HepG2 (cell line): ENCODE measurements at places on chromosomes 5 and 9. TPM values are rescaled to one million over a fixed set of nuclear protein-coding genes. Genes with fewer than 3 reads are reported as not detected.

FRRS1L gene
- total RNA-seq, result 0.02 TPM in 1 of 2 replicates, not detected in the other

PCA3 gene
- total RNA-seq, result not detected in 2 replicates

NIPAL4 gene
- total RNA-seq, result not detected in 2 replicates

FBP1 gene
- 0.28 and 0.29 TPM in 2 replicates for total RNA-seq

FOXD4L6 gene
- total RNA-seq, result 0.11 TPM in 1 of 2 replicates, not detected in the other

CCL21 gene
- total RNA-seq, result not detected in 2 replicates

SMIM33 gene
- not detected in 2 replicates for total RNA-seq

TICAM2 gene
- total RNA-seq, result 0.04 TPM in 1 of 2 replicates, not detected in the other

F2RL2 gene
- total RNA-seq, result not detected in 2 replicates

ADGRV1 gene
- total RNA-seq, result 0.84 and 1.7 TPM in 2 replicates

SLC28A3 gene
- not detected in 2 replicates for total RNA-seq

PCDHGB4 gene
- total RNA-seq, result 1.7 and 3.3 TPM in 2 replicates

KLF4 gene
- 0.20 TPM in 1 of 2 replicates, not detected in the other for total RNA-seq

TAF11L10 gene
- not detected in 2 replicates for total RNA-seq
